CD4-positive, alpha-beta T cell treated with Interleukin-17A for 1 hour (primary cell): ENCODE measurements at places on chromosomes 13 and 19.
A peak's percentile ranks its signal among the peaks of the same experiment; 100 is the strongest.

DNA sequence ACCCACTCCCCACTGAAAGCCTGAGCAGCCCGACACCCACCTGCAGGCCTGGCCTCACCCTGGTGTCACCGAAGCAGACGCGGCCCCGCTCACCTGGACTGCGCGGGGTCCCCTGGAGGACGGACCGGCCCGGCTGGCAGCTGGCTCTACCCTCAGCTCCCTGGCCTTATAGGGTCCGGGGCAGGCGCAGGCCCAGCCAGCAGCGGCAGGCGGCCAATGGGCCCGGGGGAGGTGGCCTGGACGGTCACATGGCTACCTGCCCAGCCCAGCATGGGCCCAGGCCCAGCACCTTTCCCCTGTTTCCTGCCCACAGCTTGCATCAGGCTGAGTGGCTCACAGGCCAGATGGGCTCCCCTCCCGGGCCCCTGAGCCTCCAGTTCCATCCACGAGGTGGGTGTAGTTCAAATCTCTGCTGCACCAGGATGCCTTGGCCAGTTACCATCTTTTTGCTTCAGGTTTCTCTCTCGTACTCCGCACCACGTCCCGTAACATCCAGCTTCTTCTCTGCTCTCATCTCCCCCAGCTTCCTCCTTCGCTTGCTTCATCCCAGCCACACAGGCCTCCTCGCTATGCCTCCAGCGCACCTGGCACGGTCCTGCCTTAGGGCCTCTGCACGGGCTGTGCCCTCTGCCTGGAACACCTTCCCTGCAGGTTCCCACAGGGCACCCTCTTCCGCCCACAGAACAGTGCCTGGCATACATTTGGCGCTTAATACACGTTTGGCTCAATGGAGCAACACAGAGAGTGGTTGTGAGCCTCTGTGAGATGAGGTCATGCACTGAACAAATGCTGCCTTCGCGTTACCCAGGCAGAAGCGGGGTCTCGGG, at the start of gene PLIN4:
PLIN4 (minus strand) TSS at position 142 of the 827 bp plus-strand sequence. CDS start 214 bp downstream, outside the sequence.
- DNase-seq = no peak

DNA sequence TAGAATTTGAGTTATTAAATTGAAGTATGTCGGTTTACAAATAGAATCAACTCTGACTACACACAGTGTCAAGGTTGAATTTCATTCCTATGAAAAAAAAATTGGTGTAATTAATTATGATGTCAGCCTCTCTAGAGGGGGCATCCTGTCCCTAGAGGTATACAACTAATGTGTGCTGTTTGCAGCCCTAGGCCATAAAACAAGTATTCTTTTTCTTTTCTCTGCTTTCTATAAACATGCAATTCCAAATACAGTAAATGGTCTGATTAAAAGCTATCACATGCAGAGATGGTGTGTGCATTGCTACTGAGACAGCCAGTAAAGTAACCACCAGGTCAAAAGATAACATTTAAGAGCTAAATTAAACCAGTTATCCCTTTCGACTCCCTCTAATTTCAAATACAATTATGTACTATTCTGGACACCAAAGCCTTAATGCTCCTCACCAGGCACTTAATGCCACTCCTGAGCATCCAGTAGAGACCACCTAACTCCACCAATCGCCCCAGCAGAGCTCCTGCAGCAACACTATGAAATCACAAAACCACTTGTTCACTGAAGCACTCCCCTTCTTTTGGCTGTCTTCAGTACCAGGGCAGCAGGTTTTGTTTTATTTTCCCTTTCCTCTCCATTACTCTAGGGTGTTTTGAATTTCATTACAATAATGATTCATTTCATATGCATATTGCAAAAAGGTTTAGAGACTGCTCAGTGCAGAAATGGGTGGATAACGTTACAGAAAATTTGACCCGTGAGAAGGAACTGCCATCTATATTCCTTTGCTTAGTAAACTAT, 426.9 kb downstream of the PCDH9 start:
- no peak for DNase-seq

DNA sequence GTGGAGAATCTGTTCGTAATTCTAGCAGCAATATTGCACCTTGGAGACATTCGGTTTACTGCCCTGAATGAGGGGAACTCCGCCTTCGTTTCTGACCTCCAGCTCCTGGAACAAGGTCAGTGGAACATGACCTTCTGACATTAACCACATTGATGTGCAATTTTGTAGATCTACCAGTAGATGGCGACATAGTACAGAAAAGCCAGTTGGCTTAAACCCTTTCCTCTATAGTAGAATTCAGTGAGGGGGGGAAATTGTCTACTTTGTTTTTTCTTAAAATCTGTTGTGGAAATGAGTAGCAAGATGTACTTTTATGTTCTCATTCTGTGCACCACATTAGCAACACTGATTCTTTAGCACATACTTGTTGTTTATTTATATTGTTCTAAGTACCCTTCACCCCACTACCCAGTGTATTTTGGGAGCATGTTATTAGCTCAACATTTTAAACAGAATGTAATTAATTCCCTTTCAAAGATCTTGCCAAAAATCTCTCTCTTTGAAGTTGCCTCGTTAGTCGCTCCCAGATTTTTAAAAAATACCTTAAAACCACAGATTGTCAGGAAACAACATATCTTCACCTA, 332.2 kb downstream of the MYO16 start:
- DNase-seq = peak; percentile 67

DNA sequence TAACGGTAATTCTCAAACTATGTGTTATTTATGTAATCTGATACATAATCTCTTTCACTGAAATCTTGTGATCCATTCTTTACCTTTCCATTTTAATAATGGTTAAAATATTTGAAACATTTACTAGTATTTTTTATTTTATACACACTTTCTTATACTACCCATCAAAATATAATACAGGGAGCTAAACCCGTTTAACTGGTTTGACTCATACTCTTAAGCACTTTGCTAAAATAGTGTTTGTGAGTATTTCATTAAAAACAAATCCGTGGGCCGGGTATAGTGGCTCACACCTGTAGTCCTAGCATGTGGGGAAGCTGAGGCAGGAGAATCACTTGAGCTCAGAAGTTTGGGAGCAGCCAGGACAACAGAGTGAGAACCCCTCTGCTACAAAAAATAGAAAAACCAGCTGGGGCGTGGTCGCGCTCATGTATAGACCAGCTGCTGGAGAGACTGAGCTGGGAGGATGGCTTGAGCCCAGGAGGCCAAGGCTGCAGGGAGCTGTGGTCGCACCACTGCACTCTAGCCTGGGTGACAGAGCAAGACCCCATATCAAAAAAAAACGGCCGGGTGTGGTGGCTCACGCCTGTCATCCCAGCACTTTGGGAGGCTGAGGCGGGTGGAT, 43.8 kb upstream of the DCUN1D2 start:
- DNase-seq = no peak

- DNase-seq = no peak
Measured at GRCh38 chr13:98997738-98998641, 20.1 kb upstream of the DOCK9 start.

- DNase-seq = no peak
Measured at GRCh38 chr19:33407140-33407551, 33.6 kb downstream of the CEBPG start.

GRCh38 chr19:56477429-56478338, 539 bp upstream of the ZNF667 start:
- DNase-seq = peak; percentile 49

DNA sequence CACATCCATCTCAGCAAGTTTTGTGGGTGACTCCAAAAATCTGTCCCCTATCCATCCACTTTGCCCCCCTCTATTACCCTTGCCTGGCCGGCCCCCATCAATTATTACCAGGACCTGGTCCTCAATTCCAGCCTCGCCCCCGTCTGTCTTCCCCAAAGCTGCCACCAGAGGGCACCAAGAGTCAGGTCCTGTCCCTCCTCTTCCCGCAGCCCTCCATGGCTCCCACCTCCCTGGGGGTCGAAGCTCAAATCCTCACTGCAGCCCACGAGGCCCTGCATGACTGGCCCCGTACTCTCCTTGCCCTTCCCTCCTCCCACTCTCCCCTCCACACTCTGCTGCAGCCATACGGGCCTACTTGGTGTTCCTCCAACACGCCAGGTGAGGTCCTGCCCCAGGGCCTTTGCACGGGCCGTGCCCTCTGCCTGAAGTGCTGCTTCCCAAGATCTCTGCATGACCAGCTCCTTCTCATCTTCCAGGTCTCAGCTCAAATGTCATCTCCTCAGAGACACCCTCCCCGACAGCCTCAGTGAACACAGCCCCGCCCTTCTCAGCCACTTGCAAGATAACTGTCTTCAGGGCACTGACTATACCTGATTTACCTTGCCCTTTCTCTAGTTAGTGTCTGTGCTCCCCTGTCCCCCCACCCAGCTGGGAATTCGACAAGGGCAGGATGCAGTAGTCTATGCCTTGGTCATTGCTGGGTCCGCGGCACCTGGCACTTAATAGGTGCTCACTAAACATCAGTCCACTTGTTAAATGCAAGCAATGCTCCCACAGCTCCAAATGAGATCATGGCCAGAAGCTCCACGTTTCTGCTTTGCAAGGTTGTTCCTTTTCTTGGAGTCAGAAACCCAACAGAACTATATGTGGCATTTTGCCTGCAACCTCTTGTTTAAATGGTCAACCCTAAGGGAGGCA, 16.8 kb upstream of the SEMA6B start:
- DNase-seq = peak; percentile 65

GRCh38 chr13:106680796-106681472, 113.0 kb upstream of the ARGLU1 start:
- DNase-seq = no peak

GRCh38 chr19:45145270-45146189, 15.3 kb downstream of the NKPD1 start:
- no peak for DNase-seq

- DNase-seq = no peak
Measured at GRCh38 chr19:2532252-2533071, 56.5 kb downstream of the GADD45B start.

GRCh38 chr13:80274643-80275042, 66.3 kb downstream of the SPRY2 start:
- no peak for DNase-seq

GRCh38 chr13:33494596-33495204, 209.1 kb upstream of the STARD13 start:
- no peak for DNase-seq

DNA sequence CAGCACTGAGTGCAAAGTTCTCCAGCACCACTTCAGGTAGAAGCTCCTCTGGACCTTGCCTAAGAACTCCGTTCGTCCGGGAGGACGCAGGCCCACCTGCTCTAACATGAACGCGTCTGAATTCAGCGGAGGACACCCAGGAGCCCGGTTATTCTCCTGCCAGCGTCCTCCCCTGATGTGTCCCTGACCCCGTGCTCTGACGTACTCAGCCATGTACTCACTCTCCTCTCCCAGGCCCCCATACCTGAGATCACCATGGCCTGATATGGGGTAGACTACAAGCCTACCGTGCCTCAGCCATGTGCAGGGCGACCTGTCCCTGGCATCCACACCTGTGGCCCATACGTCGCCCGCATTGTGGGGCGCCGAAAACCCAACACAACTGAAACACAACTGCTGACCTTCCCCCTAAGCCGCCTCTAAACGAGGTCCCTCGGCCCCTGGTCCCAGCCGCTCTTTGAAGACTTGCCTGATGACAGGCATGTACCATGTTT, 744 bp upstream of the ZNF584 start:
- DNase-seq = no peak

- no peak for DNase-seq
Measured at GRCh38 chr13:36552334-36552733, 120.0 kb downstream of the CCNA1 start.

DNA sequence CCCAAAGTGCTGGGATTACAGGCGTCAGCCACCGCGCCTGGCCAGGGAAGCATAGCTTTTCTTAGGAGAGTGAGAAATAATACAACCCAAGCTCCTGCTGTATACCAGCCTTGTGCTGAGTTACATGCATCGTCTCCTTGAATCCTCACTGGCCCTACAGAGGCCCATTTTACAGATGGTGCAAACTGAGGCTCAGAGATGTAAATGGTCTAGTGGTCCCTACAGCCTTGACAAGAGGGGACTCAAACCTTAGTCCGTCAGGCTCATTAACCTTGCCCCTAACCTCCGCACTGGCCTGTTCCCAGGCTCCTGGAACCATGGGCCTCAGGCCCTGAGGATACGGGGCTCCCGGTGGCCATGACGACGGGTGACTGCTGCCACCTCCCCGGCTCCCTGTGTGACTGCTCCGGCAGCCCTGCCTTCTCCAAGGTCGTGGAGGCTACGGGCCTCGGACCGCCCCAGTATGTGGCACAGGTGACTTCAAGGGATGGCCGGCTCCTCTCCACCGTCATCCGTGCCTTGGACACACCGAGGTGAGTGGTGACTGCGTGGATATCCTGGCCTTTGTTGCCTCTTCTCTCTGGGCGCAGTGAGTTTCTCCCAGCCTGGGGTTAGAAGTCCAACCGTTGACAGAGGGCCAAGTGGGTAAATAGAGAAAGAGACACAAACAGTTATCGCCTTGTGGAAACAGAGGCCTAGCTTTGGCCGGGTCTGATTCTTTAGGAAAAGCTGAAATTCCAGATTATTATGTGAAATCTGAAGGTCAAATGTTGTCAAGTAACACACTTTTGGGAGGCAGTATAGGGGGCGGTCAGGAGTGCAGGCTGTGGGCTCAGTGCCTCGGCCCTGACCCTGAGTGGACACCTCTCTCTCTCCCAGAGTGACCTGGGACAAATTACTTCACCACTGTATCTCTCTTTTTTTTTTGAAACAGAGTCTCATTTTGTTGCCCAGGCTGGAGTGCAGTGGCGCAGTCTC, 8.7 kb downstream of the MARCHF2 start:
- no peak for DNase-seq

DNA sequence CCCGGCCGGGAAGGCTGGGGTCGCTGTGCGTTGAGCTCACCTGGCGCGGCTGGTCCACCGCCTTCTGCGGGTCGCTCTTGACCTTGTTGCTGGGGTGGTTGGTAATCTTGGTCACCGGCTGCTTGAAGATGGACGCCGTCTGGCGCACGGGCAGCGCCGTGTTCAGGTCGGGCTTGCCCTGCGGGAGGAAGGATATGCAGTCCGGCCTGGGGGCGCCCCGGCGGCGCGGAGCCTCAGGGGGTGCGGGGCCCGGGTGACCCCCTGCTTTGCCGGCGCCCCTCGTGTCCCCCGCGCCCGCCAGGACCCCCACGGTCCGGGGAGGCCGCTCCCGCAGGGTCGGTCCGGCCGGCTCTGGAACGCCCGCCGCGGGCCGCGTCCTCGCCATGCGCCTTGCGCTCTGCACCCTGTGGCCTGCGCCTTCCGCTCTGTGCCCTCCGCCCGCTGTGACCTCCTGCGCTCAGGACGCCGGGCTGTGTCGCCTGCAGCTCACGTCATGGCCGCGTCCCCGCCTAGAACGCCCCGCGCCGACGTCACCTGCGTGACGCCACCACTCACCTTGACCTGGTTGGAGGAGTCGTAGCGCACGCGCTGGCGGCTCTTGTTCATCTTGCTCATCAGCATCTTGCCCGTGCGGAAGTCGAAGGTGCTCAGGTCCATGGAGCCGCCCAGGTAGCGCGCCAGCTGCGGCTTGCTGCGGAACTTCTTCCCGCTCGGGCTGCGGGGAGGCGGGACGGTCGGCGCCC, 8.0 kb downstream of the MBD3 start:
- no peak for DNase-seq

GRCh38 chr13:73034901-73035300, 23.9 kb upstream of the KLF5 start:
- DNase-seq = no peak

DNA sequence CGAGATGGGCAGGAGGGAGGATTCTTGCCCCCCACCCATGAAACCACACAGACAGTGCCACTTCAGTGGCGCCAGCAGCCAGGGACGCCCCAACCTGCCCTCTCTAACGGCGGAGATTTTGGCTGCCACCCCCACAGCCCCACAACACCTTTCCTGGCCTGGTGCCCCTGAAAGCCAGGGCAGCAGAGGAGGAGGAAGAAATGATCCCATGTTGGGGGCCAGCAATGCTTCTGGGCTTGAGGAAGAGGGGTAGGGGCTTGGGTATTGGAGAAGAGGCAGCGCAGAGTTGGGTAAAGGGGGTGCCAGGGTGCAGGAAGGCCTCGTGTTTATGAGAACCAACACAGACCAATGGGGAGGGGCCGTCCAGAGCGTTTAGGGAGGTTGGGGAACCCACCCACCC, 1.7 kb downstream of the MLLT1 start:
- DNase-seq = no peak
